ENCODE measurements at places on chromosomes 7 and 10.

DNA sequence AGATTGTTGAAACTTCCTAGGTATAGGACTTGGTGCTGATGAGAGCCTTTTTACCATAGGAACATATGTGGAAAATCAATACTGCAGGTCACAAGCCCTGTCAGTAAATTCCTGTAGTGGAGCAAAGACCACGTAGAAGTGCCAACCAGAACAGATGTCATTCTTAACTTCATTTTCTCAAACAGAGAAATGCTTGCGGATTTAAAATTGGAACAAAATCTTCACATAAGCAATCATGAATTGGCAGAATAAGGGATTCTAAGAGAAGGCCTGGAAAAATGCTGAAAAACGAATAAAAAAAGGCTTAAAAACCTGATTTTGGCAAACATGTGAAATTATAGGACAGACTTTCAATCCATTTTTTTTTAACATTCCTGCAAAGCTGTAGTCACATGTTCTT, 80.8 kb upstream of the SMIM30 start:
- no peak for DNase-seq

DNA sequence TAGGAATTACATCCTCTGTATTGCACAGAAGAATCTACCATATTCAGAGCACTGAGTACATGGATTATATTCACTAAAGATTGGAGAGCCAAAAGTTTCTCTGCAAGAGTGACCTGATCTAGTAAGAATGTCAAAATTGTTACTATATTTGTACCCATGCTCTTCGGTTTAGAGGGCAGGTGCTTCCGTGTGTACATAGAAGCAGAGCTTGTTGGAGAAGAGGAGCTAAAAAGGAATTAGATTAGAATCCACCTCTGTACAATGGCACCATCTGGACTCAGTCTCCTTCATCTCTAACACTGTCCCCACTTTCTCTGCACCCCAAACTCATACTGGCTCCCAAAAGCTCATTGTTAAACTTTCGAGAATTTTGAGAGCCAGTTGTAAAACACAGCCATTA, 8.3 kb downstream of the CALD1 start:
- no peak for DNase-seq

- no peak for DNase-seq
Measured at GRCh38 chr10:47241946-47242867, 57.8 kb upstream of the GDF10 start.

GRCh38 chr7:24972991-24973390, 7.0 kb downstream of the OSBPL3 start:
- DNase-seq: no peak

DNA sequence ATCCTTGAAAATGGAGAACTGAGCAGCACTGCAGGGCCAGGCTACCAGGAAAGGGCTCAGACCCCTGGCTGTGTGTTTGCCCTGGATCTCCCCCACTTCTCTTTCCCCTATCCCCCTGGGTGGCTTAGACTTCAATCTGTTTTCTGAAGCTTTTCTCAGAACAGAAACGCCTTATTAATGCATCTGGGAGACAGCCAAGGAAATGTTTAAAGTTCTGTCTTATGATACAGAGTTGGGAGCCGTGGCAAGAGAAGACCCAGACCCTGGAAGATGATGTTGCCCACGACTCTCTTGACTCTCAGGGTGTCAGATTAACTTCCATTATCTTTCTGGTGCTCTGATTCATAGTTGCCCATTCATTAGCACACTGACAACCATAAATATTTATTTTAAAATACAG, 107.1 kb downstream of the EBLN1 start:
- no peak for DNase-seq

DNA sequence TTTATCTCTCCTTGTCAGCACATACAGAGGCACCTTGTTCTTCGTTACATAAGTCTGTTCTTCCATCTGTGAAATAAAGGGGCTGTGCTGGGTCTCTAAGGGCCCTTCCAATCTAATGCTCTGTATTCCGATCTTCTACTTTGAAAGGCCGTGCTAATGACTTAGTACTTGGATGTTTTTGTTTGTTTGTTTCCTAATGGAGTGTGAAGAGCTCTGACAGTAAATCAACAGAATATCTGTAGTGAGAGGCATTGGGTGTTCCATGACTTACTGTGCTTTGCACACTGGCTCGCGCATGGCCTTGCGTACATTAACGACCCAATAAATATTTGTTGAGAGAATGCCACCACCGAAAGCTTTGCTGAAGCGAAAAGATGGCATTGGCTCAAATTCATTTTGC, 162.1 kb downstream of the CHN2 start:
- no peak for DNase-seq

DNA sequence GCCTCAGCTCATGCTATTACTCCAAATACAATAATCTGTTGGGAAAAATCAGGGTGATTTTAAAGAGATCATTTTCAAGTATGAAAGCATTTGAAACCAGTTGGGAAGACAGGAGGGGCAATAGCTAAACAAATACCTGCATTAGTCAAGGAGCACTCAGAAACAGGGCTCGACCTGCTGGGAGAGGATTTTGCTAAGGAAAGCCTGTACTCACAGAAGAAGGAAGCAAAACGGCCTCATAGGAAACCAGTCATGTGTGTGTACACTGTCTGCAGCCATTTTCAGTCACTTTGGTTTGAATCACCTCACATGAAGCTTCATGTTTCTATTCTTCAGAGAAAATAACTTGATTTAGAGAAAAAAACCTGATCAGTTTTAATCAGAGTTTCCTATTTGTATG, 38.6 kb downstream of the FZD1 start:
- no peak for DNase-seq

GRCh38 chr7:118689403-118689802, 464.9 kb downstream of the ANKRD7 start:
- no peak for DNase-seq

DNA sequence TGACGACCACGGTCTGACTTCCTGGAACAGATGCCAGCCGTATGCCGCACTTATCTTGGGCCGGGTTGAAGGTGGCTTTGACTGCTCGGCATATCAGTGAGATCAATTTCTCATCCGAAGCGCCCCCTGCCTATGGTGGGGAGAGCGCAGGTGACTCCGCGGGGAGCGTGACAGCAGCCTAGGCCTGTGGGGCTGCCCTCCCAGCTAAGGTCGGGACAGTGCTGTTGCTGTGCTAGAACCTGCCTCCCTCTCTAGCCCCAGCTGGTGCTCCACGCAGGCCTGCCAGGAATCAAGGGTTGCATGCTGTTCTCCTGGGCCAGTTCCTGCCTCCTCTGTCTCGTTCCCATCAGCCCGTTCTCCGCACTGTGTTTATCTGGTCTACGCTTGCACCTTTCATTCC, 49.8 kb downstream of the PODXL start:
- DNase-seq: no peak

DNA sequence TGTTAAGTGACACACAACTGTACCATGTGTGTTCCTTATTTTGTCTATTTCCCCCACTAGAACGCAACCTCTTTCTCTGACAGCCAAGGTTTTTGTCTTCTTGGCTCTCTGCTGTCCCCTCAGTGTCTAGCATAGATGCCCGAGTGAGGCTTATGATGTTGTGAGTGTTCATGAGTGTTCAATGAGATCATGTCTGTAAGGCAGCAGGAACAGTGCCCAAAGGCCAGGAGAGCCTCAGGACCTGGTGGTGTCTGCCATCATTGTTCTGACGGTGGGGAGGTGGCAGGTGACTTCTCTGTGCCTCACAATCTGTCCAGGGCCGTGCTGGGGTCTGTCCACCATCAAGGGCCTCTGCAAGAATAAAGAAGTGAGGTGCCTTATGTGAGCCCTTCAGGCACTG, 66.5 kb downstream of the JCAD start:
- no peak for DNase-seq

GRCh38 chr7:23893176-23893941, 183.3 kb downstream of the STK31 start:
- no peak for DNase-seq

DNA sequence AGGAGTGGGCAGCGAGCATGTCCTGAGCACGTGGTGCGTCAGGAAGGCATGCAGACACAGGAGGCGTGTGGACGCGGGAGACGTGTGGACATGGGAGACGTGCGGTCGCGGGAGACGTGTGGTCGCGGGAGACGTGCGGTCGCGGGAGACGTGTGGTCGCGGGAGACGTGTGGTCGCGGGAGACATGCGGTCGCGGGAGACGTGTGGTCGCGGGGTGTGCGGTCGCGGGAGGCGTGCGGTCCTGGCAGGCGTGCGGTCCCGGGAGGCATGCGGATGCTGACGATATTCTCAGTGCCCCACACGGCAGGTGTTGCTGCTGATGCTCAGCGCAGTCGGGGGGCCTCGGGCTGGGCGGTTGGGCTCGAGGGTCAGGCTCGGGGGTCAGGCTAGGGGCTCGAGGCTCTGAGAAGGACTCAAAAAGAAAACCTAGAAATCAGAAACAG, 94.2 kb downstream of the NKX6-2 start:
- DNase-seq: no peak

GRCh38 chr10:62239994-62240393, 28.6 kb downstream of the RTKN2 start:
- DNase-seq: no peak

GRCh38 chr10:114801411-114801813, 20.2 kb upstream of the FHIP2A start:
- DNase-seq: no peak

GRCh38 chr7:93146472-93147141, 1.6 kb downstream of the SAMD9L start:
- no peak for DNase-seq

- no peak for DNase-seq
Measured at GRCh38 chr7:124263232-124263827, 230.5 kb upstream of the TMEM229A start.

GRCh38 chr7:136030330-136030729, 53.2 kb upstream of the MTPN start:
- DNase-seq: no peak

DNA sequence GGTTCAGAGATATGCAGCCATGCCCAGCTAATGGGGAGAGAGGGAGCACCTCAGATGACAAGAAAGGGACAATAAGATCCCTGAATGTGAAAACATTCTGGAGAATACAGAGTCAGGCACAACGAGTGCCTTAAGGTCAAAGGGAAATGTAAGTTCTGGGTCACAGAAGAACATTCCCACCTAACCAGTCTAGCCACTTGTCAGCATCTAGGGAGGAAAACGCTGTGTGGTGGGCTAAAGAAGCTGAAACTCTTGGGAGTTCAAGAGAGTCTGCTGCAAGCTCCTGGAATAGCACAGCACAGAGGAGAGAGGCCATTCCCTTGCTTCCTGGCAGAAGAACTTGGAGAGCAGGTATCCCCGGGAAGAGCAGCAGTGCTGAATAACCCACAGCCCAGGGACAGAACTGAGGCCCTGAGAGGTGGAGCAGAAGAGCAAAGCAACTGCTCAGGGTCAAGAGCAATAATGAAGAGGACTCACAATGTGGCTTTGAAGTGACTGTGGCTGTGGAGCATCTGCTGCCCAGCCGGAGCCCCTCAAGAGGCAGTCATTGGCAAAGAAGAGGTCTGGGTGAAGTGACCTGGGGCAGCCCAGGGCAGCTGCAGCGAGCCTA, 182.3 kb downstream of the NPSR1 start:
- no peak for DNase-seq

DNA sequence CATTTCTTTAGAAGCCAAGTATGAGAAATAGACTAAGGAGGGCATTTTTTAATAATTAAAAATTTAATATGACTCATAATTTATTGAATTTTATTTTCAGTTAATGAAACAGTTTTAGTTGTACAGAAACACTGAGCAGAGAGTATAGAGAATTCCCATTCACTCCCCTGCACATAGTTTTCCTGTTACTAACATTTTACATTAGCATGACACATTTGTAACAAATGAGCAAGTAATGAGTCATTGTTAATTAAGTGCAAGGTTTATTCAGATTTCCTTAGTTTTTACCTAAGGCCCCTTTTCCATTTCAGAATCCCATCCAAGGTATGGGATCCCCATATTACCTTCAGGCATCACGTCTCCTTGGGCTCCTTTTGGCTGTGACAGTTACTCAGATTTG, 271.5 kb upstream of the FZD8 start:
- DNase-seq: no peak

DNA sequence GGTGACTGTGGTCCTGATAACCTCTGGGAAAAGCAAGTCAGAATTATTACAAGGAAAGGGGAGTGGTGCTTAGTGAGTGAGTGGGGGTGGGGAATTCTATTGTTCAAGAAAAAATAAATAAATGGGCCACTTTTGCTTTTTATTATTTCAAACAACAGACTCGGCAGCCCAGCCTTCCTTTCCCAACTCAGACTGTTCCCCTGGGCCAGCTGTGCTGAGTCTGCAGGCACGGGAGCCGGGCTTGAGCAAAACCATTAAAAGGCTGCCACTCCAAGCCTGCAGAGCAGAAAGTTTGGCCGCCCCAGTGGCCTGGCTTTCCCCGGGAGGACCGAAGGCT, 90.0 kb downstream of the PLXNA4 start:
- no peak for DNase-seq

DNA sequence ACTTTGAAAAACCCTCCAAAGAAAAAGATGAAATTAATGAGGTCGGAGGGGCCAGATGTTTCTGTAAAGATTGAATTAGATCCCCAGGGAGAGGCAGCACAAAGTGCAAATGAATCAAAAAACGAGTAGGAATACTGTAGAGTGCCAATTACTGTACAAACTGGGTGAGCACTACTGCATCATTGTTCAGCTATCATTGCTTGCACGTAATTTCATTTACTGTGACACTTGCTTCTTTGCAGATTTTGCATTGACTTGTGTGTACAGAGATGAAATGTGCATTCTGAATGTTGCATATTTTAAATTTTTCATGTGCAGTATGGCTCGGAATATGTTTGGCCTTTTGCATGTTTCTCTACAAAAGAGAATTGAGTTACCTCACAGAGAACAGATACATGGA, 123.7 kb downstream of the LCOR start:
- DNase-seq: no peak

GRCh38 chr7:101278461-101279292, 33.8 kb upstream of the FIS1 start:
- no peak for DNase-seq

DNA sequence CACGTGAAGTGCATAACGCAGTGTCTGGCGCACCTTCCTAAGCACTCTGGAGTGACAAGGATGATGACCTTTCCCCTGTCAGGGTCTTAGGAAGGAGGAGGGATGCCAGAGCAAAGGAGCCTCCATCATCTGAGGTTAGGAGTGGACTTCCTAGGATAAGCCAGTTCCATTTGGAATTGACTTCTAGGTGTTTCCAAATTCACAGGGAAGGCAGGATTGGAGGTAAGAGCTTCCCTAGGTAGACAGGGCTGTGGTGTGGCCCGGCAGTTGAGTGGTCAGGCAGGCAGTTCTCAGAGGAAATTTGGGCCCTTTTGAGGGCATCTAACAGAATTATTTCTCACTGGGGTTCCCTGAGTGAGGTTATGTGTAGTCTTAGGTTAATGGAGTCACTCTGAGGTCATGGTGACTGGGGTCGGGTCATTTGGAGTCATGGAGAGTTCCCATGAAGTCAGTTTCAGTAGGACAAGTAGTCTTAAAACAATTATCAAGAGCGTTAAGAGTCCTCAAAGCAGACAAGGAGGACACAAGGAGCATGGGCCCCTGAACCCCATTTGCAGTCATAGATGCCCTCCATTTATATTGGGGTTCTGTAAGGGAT, 8.2 kb downstream of the PPIF start:
- no peak for DNase-seq

- no peak for DNase-seq
Measured at GRCh38 chr7:41491308-41491707, 211.6 kb downstream of the INHBA start.
